ENCODE measurements at places on chromosomes 16 and 17. TPM values are rescaled to one million over a fixed set of nuclear protein-coding genes. Genes with fewer than 3 reads are reported as not detected.

KRT33A gene
- not detected for total RNA-seq

ULK2 gene
- total RNA-seq, result 18.9 TPM

GPRC5B gene
- 4.4 TPM for total RNA-seq

C17orf78 gene
- not detected for total RNA-seq

TUBG1 gene
- total RNA-seq, result 31.8 TPM

CXCL16 gene
- total RNA-seq, result not detected

TP53TG3B gene
- not detected for total RNA-seq

METRN gene
- 136 TPM for total RNA-seq

STX1B gene
- 2.6 TPM for total RNA-seq

TMEM92 gene
- total RNA-seq, result under 0.01 TPM

SCGB1C2 gene
- not detected for total RNA-seq

OR4D1 gene
- total RNA-seq, result under 0.01 TPM

TTLL6 gene
- total RNA-seq, result under 0.01 TPM

TNFRSF17 gene
- not detected for total RNA-seq

CDT1 gene
- 10.9 TPM for total RNA-seq

PMP22 gene
- 96.4 TPM for total RNA-seq

TBC1D3I gene
- not detected for total RNA-seq

CCL13 gene
- total RNA-seq, result not detected

LSM12 gene
- 32.4 TPM for total RNA-seq

CPPED1 gene
- total RNA-seq, result 6.1 TPM

NACA2 gene
- not detected for total RNA-seq

VTN gene
- total RNA-seq, result not detected

SULT1A1 gene
- total RNA-seq, result 0.58 TPM

SPATA32 gene
- not detected for total RNA-seq

IGF2BP1 gene
- total RNA-seq, result 3.3 TPM

GPR179 gene
- total RNA-seq, result 0.17 TPM

GALNS gene
- 34.9 TPM for total RNA-seq

MPP3 gene
- total RNA-seq, result 10.0 TPM

NKIRAS2 gene
- total RNA-seq, result 30.4 TPM

SLC52A1 gene
- total RNA-seq, result not detected
